ENCODE measurements at places on chromosomes 1 and 21.

GRCh38 chr1:217943361-217943760 lies 312.2 kb downstream of the SPATA17 start:
- no peak for DNase-seq

GRCh38 chr21:35119501-35120047 lies 70.5 kb upstream of the RUNX1 start:
- DNase-seq, result no peak

DNA sequence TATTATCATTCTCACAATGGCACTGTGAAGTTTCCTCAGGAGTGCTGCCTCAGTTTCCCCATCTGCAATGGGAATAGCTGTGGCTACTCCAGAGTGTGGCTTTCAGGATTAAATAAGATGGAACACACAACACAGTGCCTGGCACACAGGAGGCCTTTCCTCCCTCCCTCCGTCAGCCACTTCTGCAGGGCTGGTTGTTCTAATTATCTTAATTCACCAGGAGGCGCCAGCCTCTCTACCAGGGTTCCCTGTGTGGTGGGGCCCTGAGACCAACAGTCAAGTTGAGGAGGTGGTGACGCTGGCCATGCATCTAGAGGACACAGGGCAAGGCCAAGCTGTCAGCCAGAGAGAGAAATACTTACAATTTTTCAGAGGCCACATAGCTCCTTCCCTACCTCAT lies 6.3 kb upstream of the FOXO6 start:
- DNase-seq, result no peak

DNA sequence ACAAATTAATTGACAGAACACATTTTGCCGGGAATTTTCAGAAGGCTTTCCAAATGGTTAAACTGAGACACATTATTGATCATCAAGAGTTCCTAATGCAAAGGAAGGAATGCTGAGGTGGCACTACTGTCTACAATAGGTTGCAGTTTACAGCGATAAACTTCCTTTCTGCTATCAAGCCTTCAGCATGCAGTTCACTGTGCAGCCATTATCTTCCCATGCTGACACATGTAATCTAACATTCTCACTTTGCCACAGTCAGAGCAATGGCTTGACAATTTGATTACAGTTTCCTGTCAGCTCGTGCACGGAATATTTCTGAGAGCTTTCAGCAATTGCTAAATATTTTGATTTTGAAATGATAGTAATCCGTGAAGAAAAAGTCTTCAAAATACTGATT lies 166.9 kb upstream of the PRMT6 start:
- no peak for DNase-seq

- DNase-seq, result no peak
Observed at GRCh38 chr1:71817028-71817427, 465.3 kb downstream of the NEGR1 start.

GRCh38 chr1:4027492-4028138 lies 127.5 kb upstream of the C1orf174 start:
- no peak for DNase-seq

DNA sequence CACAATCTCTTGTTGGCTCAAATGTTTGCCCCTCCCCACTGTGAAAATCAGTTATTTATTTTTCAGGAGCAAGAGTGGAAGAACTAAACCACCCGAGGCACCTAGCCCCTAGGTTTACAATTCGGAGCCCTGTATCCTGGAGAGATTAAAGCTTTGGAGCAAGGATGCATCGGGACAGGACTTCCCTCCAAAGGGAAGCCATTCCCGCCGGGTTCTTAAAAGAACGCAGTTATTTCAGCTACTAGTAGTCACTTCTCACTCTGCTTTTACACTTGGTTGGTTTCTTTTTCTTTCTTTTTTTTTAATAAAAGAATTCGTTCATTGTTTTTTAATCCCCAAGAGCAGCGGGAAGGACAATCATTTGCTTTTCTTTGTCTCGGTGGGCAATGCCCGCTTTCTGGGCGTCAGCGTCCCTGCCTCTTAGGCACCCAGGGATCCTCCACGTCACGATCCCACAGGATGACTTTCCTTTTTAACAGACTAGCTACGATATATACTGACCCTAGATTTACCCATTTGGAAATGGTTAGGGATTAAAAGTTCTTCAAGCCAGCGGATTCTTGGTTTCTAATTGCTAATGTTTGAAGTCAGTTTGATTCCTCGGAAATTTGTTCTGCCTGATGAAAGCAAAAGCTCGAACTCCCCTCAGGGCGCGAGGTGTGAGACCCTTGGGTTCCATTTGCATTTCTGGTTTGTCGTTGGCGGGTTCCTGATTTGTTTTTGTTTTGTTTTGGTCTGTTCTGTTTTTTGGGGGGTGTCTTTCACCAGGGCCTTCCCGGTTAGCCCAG lies 9.0 kb downstream of the TBX15 start:
- DNase-seq, result no peak
